ENCODE measurements at places on chromosomes 7 and 10. TPM values are rescaled to one million over a fixed set of nuclear protein-coding genes. Genes with fewer than 3 reads are reported as not detected.

The CACNB2 gene
- polyA plus RNA-seq, result 0.38 TPM

The ZNF3 gene
- 10.4 TPM for polyA plus RNA-seq

DNA sequence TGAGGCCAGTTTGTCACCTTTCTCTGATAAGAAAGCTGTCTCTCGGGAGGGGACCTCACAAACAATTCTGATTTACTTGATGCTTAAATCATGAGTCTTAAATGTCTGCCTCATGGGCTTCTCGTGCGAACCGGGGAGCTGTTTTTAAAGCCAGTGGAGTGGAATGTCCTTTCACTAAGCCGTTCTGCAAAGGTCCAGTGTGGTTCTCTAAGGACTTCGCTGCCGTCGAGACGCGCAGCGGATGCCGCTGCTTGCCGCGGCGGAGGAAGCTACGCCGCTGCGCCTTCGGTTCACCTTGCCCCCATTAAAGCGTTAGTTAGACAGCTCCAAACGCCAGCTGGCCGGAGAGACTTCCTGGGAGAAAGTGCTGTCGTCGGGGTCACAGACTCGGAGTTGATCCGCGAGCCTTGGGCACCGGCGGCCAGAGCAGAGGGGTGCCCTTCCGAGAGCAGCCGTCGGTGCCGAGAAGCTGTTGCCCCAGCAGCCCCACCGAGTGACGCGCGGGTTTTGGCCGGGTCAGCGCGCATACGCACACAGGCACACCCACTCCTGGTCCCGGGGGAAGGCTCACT is 1.3 kb upstream of the HMX3 start:
- DNase-seq, result no peak

DNA sequence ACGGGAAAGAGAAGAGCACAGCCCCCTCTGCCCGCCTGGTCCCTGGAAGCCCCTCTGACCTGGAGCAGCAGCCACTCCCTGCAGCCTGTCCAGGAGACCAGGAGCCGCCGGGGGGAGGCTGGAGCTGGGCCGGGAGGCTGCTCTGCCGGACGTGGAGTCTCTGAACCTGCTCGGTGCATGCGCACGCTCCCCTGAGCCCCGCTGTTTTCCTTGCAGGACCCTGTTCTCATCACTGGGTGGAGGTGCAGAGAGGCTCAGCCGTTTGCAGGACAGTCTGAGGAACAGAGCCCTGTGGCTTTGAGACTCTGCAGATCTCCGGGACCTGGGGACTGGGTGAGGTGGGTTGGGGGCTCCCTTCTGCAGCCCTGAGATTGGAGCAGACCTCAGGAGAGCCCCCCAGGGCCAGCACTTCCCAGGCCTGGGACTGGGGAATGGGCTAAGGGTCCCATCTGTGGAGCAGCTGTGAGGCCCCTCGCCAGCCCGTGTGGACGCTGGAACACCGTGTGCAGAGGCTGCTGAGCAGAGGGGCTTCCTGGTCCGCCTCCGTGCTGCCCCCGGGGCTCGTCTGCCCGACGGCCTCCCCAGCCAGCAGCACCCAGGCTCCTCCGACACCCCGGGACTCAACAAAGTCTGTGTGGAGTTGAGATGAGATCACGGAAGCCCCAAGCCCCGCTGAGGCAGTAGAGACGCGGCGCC is 48.5 kb upstream of the ADGRA1 start:
- DNase-seq, result no peak

- no peak for DNase-seq
Observed at GRCh38 chr7:13794581-13794980, 194.9 kb downstream of the ETV1 start.

DNA sequence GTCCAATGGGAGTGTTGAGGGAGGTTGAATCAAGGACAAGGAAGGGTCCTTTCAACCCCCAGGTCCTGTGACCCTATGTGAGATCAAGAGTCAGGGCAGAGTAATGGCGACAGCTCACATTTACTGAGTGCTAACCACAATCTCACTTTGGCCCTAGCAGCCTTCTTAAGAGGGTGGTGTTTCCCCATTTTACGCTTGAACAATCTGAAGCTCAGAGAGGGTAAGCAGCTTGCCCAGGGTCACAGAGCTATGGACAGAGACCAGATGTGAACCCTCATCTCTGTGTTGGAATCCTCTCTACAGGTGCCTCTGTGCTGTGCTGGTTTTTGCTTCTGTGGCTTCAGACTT is 102.0 kb downstream of the GRK5 start:
- no peak for DNase-seq

- DNase-seq, result no peak
Observed at GRCh38 chr7:25779002-25779546, 372.9 kb upstream of the NFE2L3 start.

GRCh38 chr10:78761311-78761781 is 307.4 kb upstream of the ZMIZ1 start:
- no peak for DNase-seq

GRCh38 chr7:143884969-143885559 is 16.9 kb downstream of the TCAF1 start:
- DNase-seq, result no peak

- no peak for DNase-seq
Observed at GRCh38 chr7:157323401-157323800, 13.4 kb upstream of the DNAJB6 start.
